Ascending aorta (tissue), 2 donors: ENCODE measurements at places on chromosomes 1 and 21. TPM values are rescaled to one million over a fixed set of nuclear protein-coding genes. Genes with fewer than 3 reads are reported as not detected.

The ITSN1 gene
- 95.0 TPM for total RNA-seq

DNA sequence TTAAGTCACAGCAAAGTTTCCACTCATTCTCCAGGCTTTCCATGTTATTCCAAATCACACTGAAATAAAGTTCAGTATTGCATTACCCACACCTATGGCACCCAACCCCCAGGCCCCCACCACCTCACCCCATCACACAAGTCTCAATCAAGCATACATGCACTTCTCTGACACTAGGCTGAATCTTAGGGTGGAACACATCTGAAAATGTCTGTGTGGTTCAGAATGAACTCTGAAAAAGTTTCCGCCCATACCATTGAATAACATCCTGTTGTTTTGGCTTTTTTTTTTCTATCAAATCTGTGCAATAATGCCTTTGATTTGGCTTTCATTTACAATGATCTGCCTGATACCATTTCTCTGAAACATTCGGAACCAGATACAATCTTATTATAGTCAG lies 25.8 kb upstream of the LRRC8C start:
- DNase-seq = no peak
- H3K4me3 ChIP-seq = no peak overlapping the region
- no peaks in the 10 kb centered on the region for H3K27me3 ChIP-seq
- H3K36me3 ChIP-seq = no peaks in the 10 kb centered on the region
- H3K4me1 ChIP-seq = no peaks in the 10 kb centered on the region

DNA sequence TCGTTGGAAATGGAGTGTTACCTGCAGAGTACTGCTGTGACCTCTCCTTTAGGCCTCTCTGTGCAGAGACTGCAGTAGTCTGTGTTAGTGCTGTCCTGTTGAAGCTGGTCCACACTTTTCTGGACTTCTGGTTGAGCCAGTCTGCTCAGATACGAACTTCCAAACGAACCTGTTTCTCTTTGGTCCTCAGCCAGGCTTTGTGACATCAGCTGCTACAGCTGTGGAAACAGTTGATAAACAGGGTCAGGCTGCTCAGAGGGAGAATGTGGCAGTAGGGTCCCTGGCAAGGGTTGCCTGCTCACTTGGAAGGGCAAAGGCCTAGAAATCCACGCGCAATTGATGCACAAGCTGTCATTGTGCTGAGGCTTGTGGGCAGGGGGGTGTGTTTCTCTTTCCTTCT lies 98.8 kb downstream of the NOS1AP start:
- H3K27me3 ChIP-seq = no peaks in the 10 kb centered on the region
- H3K36me3 ChIP-seq = no peaks in the 10 kb centered on the region
- H3K4me1 ChIP-seq = no peaks in the 10 kb centered on the region
- H3K27ac ChIP-seq = no peak overlapping the region
- H3K4me3 ChIP-seq = no peak overlapping the region

- H3K27ac ChIP-seq = no peak within 1 kb of the TSS
- no peak within 1 kb of the TSS for H3K4me3 ChIP-seq
- no peaks in the 10 kb centered on the region for H3K36me3 ChIP-seq
- no peaks in the 10 kb centered on the region for H3K27me3 ChIP-seq
- H3K4me1 ChIP-seq = no peaks in the 10 kb centered on the region
Measured at GRCh38 chr1:54017979-54018378, at the start of gene LDLRAD1. LDLRAD1 (minus strand) TSS chr1:54018186; CDS start chr1:54018112, 74 bp downstream.

DNA sequence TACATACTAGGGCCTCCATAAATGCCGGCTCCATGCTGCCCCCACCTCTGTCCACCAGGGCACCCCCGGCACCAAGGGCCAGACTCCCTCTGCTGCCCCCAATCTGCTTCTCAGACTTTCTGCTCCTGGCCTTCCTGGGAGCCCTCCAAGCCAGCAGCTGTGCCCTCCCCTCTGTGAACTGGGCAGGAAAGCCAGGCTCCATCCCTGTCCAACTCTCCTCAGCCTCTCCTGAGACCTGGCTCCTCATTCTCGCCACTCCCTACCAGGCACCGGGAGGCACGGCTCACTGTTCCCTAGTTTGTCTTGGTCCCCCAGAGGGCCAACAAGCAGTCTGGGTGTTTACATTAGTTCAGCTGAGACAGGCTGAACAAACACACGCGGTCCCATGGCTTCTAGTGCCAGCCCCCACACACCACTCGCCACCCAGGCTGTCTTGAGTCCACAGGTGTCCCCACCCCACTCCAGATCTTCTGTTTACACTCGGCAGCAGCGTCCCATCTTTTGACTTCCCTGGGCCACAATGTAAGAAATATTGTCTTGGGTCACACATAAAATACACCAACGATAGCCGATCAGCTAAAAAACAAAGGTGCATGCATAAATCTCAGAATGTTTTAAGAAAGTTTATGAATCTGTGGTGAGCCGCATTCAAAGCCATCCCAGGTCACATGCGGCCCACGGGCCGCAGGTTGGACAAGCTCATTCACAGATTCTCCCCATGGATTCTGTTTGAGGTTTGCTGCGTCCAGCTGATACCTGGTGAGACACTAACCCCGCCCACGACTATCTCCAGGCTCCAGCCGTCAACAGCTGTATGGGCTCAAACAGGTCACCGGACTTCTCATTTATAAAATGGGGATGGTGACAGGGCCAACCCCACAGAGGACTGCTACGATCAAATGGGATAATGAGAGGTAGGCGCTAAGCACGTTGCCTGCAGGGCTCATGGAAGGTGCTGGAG lies 29.5 kb upstream of the ECE1 start:
- peak overlapping the region; percentile 16 for H3K4me3 ChIP-seq
- H3K36me3 ChIP-seq = no peaks in the 10 kb centered on the region
- DNase-seq = peak; percentile 82
- H3K4me1 ChIP-seq = peaks cover 50% of the 10 kb centered on the region
- peak overlapping the region; percentile 94 for H3K27ac ChIP-seq
